A549 treated with GW870086 at 1 μM for 4 hours (cell line): ENCODE measurements at places on chromosomes 12 and 14. TPM values are rescaled to one million over a fixed set of nuclear protein-coding genes. Genes with fewer than 3 reads are reported as not detected.

The RTL1 gene
- total RNA-seq = 0.19 to 0.30 TPM (median 0.24 TPM) in 5 replicates

The EML1 gene
- total RNA-seq = 30.1 to 39.6 TPM (median 37.3 TPM) in 5 replicates

The ZBTB42 gene
- 2.1 to 3.2 TPM (median 3.0 TPM) in 5 replicates for total RNA-seq

The OASL gene
- 2.7 to 4.7 TPM (median 4.1 TPM) in 5 replicates for total RNA-seq

The SERPINA5 gene
- 0.14 to 0.29 TPM (median 0.17 TPM) in 4 of 5 replicates, not detected in the other for total RNA-seq

The SSPN gene
- 0.25 to 1.1 TPM (median 0.77 TPM) in 5 replicates for total RNA-seq

The AMDHD1 gene
- 1.9 to 2.8 TPM (median 2.2 TPM) in 5 replicates for total RNA-seq

The ANAPC5 gene
- 88.6 to 95.4 TPM (median 90.2 TPM) in 5 replicates for total RNA-seq

The SLCO1A2 gene
- 0.29 TPM in 1 of 5 replicates, not detected in the others for total RNA-seq

The INTS13 gene
- 19.4 to 28.0 TPM (median 23.8 TPM) in 5 replicates for total RNA-seq

The MUCL1 gene
- total RNA-seq = not detected in 5 replicates

The GPD1 gene
- 0.11 to 0.35 TPM (median 0.19 TPM) in 5 replicates for total RNA-seq

The CMKLR1 gene
- 0.05 TPM in 2 of 5 replicates, not detected in the others for total RNA-seq

The LRP1-AS gene
- not detected in 5 replicates for total RNA-seq

The NAP1L1 gene
- 522 to 674 TPM (median 642 TPM) in 5 replicates for total RNA-seq
